ENCODE measurements at places on chromosomes 5 and 9.
A peak's percentile ranks its signal among the peaks of the same experiment; 100 is the strongest.

DNA sequence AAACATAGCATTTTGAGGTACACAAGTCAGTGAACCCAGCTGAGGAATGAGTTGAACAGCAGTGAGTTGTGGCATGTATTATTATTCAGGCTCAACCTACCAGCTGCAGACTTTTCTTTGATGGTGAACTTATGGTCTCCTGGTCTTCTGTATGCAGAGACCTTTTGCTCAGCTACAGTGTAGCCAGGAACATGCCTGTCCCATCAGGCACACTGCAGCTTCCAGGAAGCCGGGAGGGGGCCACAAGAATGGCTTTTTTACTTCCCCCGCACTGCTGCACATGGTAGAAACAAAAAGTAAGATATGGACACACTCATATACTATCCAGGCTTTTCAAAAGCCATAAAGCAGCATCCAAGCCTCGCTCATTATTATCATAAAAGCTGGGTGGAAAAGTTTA, 65.3 kb upstream of the PLPP1 start:
- no peak for DNase-seq

DNA sequence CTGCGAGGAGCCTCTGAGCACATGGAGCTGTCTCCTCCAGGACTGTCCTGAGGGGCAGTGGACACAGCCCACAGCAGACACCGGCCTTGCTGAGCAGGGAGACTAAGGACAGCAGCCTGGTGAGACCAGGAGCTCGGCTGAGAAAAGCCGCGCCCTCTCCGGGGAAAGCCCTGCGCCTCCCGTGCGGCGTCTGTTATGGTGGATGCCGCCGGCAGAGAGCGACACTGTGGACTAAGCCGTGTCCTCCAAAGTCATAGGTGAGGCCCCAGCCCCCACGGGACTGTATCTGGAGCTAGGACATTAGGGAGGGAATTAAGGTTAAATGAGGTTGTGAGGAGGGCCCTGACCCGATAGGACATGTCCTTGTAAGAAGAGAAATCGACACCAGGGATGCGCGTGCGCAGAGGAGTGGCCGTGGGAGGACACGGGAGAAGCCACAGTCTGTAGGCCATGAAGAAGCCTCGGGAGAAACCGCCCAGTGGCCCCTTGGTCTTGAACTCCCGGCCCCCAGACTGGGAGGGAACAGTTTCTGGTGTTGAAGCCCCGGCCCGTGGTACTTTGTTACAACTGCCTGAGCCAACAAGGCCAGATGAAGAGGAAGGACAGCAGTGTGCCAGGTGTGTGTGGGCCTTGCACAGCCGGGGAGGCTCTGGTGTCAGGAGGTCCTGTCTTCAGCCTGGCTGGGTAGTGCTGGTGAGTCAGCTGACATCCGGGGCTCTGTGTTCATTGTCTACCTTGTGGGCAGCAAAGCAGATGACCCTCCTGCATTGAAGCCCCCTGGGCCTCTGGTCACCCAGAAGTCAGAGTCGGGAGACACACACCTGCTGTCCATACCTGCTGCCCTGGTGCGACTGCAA, 22.1 kb downstream of the MRPL36 start:
- DNase-seq: no peak

DNA sequence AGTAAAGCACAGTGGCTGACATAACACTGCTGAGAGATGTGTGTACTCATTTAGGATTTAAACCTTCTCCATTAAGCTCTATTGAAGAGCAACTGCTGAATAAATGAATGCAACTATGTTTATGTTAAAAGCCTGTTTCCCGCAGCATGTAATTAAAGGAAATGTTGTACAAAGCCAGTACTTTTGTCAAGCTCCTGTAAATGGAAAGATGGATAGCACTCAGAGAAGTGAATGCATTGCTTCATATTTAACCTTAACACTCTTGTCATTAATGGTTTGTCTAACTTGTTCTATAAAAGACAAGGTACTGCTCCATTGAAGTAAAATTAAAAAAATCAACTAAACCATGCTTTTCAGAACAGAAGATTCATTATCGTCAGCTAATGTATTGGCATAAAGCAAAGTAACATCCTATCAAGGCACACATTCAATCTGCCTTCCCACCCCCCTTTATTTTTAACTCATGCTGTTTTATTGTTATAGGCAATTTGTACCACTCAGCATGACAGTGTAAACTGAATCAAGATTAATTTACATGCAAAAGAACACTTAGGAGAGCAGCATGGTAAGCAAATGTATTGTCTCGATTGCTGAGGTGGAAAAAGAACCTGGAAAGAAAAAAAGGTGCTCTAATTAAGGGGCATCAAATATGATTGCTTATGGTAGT, 240.9 kb upstream of the TBCA start:
- DNase-seq: no peak

DNA sequence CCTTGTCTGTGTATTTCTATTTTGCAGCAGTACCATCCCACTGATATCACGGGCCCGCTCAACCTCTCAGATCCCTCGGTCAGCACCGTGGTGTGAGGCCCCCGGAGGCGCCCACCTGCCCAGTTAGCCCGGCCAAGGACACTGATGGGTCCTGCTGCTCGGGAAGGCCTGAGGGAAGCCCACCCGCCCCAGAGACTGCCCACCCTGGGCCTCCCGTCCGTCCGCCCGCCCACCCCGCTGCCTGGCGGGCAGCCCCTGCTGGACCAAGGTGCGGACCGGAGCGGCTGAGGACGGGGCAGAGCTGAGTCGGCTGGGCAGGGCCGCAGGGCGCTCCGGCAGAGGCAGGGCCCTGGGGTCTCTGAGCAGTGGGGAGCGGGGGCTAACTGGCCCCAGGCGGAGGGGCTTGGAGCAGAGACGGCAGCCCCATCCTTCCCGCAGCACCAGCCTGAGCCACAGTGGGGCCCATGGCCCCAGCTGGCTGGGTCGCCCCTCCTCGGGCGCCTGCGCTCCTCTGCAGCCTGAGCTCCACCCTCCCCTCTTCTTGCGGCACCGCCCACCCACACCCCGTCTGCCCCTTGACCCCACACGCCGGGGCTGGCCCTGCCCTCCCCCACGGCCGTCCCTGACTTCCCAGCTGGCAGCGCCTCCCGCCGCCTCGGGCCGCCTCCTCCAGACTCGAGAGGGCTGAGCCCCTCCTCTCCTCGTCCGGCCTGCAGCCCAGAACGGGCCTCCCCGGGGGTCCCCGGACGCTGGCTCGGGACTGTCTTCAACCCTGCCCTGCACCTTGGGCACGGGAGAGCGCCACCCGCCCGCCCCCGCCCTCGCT, 1.9 kb downstream of the LRRC26 start:
- no peak for DNase-seq

- DNase-seq: no peak
Measured at GRCh38 chr5:174527916-174528540, 196.4 kb upstream of the MSX2 start.

- DNase-seq: no peak
Measured at GRCh38 chr5:107743373-107744000, 72.8 kb upstream of the EFNA5 start.

DNA sequence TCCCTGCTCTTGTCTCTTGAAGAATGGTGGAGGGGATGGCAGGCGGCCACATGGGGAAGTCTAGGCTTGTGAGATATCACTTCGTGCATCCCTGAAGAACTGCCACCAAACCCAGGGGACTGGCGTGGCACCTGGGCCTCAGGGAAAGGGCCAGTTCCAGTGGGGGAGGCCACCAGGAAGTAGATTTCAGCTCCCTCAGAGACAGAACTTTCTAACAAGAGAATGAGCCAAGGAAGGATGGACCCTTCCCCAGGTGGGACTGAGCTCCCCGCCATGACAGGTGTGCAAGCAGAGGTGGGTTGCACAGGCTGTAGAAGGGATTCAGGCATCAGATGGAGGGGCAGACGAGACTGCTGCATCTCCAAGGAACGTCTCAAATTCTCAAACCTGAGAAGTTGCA, 193.9 kb downstream of the GABBR2 start:
- no peak for DNase-seq

DNA sequence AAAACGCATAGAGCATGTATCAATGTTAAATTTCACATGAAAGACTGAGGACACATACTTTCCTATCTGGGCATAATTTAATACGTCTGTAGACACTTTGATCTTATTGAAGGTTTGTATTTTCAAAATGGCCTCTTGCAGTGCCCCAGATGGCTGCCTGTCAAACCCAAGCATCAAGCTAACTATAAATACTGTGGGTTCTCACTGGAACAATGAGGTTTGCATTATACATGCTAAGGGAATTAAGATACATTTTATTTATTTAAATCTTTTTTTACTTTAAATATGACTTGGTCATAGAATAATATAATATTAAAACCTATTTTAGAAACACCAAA, 702.9 kb upstream of the GRAMD2B start:
- no peak for DNase-seq

DNA sequence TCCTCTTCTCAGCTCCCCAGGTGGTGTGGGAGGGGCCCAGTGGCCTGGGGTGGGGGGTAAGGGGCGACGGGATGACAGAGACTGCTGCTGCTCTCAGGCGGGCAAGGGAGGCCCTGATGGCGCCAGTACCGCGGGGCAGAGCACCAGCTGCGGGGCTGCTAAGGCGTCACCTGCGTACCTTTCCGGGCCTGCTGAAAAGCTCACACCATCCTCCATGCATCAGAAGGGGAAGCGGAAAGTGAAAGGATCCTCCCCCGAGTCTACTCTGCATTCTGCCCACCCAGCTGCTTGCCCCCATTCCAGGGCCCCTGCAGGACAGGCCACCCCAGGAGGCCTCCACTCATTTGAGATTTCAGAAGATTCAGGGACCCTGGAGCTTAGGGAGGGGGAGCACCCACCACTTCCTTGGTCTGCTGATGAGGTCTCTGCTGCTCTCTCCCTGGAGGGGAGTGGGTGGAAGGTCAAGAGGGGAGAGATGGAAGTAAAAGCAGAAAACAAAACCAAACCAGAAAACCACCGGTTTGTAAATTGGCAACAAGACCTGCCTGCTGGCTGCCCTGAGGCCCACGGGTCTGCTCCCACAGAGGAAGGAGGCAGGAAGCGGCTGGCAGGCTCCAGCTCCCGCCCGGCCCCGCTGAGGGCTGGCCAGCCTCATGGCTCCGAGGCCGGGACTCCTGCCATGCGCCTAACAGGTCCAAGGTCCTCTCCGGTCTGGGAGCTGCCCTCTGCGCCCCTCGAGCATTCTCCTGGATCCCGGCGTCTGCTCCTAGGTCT, 33.6 kb downstream of the PRRT1B start:
- DNase-seq: peak; percentile 25

DNA sequence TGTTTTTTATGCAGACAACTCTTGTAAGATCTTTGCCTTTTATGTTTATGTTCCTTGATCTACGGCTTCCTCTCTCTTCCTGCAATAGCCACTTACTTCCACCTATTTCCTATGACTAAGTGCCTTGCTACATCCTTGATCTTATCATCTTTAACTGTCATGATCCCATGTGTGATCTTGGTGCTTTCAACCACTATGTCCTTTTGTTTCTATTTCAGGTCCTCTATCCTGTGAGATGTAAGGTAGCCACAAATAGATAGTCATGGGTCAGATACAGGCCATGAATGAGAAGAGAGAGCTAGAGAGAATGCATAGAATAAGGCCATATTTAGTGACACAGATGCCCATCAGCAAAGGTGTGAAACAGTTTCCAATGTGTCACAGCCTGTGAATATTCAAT, 243.6 kb upstream of the HAPLN1 start:
- no peak for DNase-seq

- no peak for DNase-seq
Measured at GRCh38 chr5:150734579-150735384, 24.0 kb downstream of the DCTN4 start.

GRCh38 chr5:53041071-53041692, 52.0 kb downstream of the ITGA2 start:
- DNase-seq: no peak

DNA sequence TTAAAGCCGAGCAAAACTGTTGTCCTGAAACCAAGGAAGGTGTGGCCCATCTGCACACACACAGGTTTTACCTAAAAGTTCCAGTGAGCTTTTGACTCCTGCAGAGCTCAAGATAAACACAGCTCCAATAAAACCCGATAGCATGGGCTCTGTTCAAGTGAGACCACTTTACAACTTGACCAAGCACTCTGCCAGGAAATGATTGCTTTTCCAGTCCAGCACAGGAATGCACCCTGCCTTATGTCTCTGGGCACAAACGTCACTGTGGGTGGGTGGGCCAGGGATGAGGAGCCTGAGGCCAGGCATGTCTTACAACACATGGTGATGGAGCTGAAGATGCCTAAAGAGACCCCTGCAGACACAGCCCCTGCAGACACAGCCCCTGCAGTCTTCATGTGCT, 115.3 kb downstream of the ROR2 start:
- no peak for DNase-seq

GRCh38 chr5:54905942-54906537, 79.4 kb downstream of the ESM1 start:
- peak; percentile 46 for DNase-seq

- no peak for DNase-seq
Measured at GRCh38 chr9:25677301-25678146, 720 bp downstream of the TUSC1 start.

DNA sequence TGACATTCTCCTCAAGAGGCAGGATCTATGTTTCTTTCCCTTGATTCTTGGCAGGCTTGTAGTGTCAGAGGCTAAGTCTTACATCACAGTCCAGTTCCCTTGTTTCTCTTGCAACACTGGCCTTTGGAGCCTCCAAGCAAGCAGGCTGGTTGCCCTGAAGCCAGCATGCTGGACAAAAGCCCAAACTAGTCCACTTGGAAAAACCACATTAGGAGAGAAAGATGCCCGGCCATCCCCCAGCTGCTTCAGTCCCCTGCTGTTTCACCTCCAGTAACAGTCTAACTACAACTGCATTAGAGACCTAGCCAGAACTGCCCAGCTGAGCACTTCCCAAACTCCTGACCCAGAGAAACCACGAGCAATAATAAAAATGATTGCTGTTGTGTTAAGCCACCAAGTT, 87.6 kb downstream of the ADAMTS6 start:
- DNase-seq: no peak

GRCh38 chr9:18215626-18216025, 258.3 kb upstream of the ADAMTSL1 start:
- no peak for DNase-seq

GRCh38 chr5:107894361-107894760, 223.6 kb upstream of the EFNA5 start:
- DNase-seq: no peak

GRCh38 chr5:173328844-173329490, 753 bp upstream of the STC2 start:
- DNase-seq: no peak

DNA sequence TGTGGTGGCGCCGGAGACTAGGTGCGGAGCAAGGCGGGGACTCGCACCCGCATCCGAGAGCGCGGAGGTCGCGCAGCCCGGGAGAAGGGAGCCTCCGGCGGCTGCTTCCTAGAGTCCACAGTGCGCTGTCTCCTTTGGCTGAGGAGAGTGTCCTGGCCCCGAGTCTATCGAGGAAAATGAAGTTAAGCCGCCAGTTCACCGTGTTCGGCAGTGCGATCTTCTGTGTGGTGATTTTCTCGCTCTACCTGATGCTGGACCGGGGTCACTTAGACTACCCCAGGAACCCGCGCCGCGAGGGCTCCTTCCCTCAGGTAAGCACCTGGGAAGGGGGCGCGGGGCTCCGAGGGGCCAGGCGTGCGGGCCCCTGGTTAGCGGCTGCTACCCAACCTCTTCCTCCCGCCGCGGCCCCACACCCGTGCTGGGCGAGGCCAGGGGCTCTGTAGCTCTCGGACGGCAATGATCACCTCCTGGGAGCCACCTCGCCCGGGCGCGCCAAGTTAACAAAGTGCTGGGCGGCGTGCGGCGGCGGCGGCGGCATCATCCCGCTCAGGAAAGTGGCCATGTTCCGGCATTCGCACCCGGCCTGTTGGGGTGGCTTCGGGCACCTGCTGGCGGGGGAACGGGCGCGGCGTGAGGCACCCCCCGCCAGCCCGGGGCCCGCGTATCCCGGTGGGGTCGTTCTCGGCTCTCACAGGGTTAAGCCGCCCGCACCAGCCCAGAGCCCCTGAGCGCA, 681 bp downstream of the MAN2A1 start:
- DNase-seq: peak; percentile 39

GRCh38 chr5:68424799-68425537, 209.4 kb downstream of the PIK3R1 start:
- no peak for DNase-seq
